IMR-90 (cell line): ENCODE measurements at places on chromosomes 1 and 21. TPM values are rescaled to one million over a fixed set of nuclear protein-coding genes. Genes with fewer than 3 reads are reported as not detected.

BLACAT1 gene
- under 0.01 TPM in 1 of 2 replicates, not detected in the other for total RNA-seq

DNA sequence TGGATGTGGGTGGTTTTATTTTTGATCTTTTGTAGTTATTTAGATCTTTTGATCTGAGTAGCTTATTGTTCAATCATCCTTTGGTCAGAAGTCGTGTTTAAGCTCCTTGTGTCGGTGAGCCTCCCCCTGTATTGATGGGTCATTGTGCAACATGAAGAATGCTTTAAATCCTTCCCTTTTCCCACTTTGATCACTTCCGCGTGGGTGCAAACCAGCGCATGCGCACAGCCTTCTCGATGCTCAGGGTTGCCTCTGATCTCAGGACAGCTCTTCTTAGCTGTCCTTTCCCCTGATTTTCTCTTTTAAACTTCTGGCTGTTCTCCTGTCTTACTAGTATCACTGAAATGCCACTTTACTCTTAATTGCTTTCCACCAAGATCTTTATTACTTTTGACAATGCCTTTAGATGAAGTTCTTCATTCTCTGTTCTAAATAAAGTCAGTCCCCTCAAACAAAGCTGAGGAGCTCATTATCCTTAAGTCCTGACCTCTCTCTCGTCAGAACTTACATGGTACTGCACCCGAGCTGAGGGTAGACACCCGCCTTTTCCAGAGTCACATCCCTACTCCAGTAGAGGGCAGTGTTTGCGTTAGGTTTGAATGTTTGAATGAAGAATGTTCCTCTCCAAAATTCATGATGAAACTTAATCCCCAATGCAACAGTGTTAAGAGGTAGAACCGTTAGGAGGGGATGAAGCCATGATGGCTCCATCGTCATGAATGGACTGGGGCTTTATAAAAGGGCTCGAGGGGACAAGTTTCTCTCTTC is 547.9 kb upstream of the TMPRSS15 start:
- no peak for DNase-seq

DNA sequence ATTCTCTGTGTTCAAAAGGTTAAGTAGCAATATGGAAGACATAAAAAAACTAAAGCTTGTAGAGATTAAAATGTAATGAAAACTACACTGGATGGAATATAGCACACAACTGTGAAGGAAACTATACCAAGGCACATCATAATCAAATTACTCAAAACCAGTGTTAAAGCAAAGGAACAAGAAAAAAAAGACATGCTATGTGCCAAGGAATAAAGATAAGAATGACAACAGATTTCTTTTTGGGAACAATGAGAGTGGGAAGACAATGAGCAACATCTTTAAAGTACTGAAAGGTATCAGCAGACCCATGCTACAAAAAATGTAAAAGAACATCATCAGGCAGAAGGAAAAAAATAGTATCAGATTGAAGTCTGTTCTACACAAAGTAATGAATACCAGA is 157.8 kb downstream of the VPS13D start:
- peak; percentile 28 for DNase-seq

DNA sequence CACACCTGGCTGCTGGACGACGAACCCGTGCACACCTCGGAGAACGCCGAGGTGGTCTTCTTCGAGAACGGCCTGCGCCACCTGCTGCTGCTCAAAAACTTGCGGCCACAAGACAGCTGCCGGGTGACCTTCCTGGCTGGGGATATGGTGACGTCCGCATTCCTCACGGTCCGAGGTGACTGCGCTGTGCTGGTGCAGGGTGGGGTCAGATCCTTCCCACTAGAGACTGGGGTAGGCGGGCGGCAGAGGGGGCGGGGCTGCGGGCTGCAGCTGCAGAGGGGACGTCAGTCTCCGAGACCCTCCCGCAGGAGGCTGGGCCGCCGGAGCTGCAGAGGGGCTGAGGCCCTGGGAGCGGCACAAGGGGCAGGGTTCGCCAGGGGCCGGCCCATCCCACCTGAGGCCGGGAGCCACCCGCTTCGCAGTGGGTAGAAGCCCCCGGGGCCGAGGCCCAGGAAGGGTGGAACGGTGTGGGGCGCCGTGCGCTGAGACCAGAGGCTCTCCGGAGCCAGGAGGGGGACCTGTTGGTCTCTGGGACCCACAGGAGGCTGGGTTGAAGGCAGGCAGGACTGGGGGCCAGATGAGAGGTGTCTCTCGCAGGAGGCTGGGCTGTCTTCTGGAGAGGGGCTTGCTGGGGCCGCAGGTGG is 90.6 kb downstream of the TRIM11 start:
- DNase-seq, result no peak

DNA sequence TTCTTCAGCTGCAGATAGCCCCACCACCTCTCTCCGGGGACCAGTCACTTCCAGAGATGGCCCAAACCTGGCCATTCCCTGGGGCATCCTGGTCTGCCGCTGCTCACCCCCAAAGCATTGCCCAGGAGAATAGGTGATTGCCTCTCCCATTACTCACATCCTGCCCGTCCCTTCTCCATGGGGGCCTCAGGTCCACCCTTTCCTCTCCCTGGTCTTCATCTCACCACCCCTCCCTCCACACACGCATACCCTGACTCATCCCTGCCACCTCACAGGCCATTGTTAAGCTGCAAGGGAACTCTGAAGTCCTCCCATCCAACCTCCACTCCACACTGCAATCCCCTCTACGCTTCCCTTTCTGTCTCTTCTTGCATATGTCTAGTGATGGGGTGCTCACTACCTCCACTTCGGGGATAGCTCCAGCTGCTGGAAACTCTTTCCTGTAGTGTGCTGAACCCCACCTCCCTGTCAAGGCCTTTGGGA is at the start of gene PLEKHG5:
Gene PLEKHG5 (minus strand): TSS at position 188 of the 483 bp plus-strand sequence. CDS start 14,096 bp downstream, outside the sequence.
- DNase-seq, result peak; percentile 86

ETNK2 gene
- 24.7 and 26.0 TPM in 2 replicates for total RNA-seq

C2CD4D gene
- not detected in 2 replicates for total RNA-seq

- no peak for DNase-seq
Measured at GRCh38 chr1:244075247-244075722, 24.2 kb downstream of the ZBTB18 start.

DNA sequence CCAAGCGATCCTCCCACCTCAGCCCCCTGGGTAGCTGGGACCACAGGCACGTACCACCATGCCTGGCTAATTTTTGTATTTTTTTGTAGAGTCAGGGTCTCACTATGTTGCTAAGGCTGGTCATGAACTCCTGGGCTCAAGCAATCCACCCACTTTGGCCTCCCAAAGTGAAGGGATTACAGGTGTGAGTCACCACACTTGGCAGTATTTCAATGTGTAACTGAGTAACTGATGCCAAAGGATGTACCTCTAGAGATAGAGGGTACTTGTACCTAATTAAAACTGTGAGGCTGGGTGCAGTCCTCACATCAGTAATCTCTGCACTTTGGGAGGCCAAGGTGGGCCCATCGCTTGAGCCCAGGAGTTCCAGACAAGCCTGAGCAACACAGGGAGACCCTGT is 258.7 kb upstream of the DMRTA2 start:
- DNase-seq, result peak; percentile 44

DNA sequence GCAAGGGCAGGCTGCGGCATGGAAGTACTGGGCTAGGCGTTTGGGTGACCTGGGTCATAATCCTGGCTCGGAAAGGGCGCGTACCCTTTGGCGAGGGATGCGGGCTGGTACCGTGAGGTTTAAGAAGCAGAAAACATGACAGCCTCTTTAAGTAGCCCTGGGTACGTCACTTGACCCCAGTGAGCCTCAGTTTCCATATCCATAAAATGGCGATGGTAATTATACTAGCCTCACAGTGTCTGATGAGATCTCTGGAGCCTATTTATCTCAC is 700 bp downstream of the PIGV start:
- no peak for DNase-seq

- no peak for DNase-seq
Measured at GRCh38 chr1:245383396-245384330, 228.9 kb downstream of the KIF26B start.

GRCh38 chr1:31911994-31912780 is 26.0 kb downstream of the PTP4A2 start:
- DNase-seq, result no peak

DNA sequence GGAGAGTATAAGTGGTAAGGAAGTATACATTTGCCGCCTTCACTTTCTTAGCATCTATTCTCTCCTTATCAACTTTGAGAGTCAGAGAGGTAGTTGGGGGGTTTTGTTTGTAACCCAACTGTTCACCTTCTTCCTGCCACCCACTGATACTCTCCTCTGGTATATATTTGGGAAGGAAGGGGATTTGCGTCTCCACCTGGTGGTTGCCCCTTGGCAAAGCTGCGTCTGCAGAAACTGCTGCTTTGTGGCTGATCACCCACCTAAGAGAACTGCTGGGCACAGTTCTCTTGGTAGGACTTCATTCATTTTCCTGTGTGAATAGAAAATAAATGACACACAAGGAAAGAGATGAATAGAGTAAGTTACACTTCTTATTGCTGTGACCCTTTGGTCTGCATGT is 87.0 kb downstream of the SYT14 start:
- DNase-seq, result no peak

GRCh38 chr1:232303222-232303620 is 326.7 kb downstream of the SIPA1L2 start:
- no peak for DNase-seq

GRCh38 chr1:8006037-8006963 is 19.8 kb downstream of the ERRFI1 start:
- DNase-seq, result no peak

SLAMF6 gene
- not detected in 2 replicates for total RNA-seq

GRCh38 chr1:160651433-160652064 is 4.7 kb upstream of the SLAMF1 start:
- no peak for DNase-seq

DCDC2B gene
- total RNA-seq, result not detected in 2 replicates

GRCh38 chr1:87915771-87916170 is 587.1 kb downstream of the LMO4 start:
- peak; percentile 35 for DNase-seq

DNA sequence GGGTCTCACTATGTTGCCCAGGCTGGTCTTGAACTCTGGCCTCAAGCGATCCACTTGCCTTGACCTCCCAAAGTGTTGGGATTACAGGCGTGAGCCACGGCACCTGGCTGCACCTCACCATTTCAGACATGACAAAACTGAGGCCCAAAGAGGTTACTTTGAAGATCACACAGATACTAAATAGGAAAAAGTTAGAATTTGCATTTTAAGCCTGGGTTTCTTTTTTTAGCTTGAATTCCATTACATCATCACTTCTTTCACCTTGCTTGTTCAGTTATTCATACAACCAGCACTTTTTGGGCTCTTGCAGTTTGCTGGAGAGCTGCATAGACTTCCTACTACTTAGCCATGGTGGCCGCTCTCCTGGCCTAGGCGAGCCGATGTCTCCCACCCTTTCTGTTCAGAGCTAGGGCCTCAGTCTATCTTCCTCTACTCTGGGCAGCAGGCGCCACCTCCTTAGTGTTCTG is 16.3 kb upstream of the CD2 start:
- no peak for DNase-seq

- no peak for DNase-seq
Measured at GRCh38 chr1:19940486-19941205, 17.2 kb upstream of the PLA2G2E start.

DNA sequence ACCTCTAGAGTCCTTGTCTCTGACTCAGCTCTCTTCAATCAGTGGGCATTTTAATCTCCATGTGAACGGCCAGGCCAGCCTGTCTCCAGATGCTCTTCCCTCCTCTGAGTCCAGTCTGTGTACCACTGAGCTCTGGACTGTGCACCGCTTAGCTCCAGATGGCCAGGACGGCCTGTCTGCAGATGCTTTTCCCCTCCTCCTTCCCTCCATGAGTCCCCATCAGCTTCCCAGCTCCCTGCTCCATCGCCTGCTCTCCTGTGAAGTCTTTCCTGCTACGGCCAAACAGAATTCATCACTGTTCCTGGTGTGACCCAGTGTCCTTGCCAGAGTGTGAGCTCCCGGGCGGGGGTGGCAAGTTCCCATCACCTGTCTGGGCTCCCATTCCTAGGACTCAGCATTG is 42.0 kb downstream of the STUM start:
- DNase-seq, result no peak

DNA sequence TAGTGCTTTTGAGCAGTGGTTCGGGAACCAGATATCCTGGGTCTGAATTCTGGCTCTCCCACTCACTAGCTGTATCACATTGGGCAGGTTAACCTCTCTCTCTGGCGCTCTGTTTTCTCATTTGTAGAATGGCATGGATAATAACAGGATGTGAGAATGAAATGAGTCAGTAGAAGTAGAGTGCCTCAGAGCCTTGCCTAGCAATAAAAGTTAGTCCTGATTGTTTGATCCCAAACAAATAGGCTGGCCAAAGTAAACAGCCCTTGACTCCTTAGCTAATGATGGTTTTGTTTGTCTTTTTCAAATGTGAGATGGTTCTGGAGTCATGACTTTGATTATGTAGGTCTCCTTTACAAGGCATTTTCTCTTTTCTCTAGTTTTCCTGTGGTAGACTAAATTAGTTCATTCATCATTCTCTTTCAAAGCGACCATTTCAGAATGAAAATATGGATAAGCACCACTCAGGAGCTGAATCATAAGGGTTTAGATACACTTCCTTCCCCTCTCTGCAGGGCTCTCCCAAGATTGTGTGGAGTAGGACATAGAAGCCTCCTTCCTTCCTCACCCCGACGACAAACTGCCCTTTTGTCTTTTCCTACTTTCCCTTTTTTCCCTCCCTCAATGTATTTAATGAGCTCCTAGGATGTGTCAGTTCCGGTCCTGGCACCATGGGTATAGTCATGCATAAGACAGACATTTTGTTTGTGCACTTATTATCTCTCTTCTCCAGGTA is 23.1 kb downstream of the KIAA0040 start:
- no peak for DNase-seq

DNA sequence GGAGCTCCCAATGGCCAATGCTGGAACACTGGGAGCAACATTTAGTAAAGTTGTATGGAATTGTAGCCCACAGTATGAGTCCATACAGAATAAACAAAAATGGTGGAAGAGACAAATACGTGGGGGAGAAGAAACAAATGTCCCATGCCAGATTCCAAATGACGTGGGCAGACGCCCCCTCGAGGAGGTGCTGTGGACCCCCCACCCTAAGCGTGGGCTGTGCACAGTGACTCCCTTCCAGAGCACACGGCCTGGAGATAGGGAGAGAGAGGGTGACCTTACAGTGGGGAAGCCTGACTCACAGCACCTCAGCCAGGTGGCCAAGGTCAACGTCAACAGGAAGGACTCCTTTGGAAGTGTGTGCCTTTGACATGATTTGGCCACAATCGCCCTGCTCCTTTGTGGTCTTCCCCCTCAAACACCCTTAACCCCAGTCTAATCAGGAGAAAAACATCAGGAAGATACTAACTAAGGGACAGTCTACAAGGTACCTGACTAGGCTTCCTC is 13.7 kb upstream of the PDE9A start:
- no peak for DNase-seq

DNA sequence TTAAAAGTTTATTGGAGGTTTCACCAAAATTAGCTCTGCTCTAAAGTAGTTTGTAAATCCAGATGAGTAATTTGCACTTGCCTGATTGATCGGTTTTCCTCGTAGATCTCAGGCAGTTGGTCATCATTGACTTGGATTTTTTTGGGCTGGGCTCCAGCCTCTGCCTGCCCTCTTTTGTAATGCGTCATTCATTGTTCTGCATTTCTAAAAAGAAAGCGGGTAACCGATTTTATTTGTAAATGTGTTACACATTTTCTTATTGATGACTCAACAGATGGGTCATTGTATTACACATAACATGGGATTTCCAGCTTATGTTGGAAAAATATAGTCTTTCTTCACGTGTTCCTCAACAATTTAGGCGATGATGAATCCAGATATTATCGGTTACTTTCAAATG is 5.5 kb downstream of the ETS2 start:
- DNase-seq, result peak; percentile 95
